ENCODE measurements at places on chromosomes 13 and 19.

- no peak for DNase-seq
Measured at GRCh38 chr13:109355875-109356434, 430.4 kb downstream of the IRS2 start.

DNA sequence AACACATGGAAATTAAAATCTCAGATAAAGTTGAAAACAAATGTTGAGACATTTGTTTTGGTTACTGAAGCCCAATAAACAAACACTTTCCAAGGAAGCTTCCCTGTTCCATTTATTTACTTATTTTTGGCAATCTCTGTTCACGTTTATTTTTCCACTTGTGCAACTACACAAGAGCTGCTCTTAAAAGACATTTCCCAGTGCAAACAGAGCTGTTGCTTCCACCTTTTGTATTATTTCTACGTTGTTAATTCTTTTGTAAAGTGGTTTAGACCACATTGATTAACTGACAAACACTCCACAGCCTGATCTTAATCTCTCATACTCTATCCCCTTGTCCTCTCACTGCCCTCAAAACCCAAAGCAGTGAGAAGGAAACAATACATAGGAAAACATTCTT, 757.6 kb downstream of the LIG4 start:
- no peak for DNase-seq

DNA sequence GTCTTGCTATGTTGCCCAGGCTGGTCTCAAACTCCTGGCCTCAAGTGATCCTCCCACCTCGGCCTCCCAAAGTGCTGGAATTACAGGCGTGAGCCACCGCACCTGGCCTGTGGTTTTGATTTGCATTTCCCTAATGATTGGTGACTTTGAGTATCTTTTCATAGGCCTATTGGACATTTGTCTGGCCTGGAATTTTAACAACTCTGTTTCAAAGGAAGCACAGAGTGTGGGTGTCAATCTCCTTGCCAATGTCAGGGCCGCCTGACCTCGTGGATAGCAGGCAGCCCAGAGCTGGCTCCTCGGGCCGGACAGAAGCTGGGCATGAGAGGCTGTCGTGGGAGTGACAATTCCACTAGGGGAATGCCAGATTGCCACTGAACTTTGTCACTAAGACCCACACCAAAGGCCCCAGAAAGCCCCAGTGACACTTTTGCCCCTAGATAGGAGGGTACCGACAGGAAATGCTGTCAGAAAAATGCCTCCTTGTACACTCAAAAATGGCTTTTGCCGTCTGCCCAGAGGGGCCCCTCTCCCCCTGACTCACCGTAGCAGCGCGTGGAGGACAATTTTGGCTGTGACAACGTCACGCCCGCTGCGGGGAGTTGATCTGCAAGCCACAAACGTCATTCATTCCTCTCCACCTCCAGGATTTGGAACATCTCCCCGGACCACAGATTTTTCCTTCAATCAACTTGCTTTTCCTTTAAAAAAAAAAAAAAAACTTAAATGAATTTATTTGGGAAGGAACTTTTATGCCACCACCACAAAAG, 11.7 kb upstream of the ADGRE5 start:
- peak; percentile 89 for DNase-seq

GRCh38 chr13:98910501-98910951, 67.3 kb downstream of the DOCK9 start:
- DNase-seq, result peak; percentile 5

DNA sequence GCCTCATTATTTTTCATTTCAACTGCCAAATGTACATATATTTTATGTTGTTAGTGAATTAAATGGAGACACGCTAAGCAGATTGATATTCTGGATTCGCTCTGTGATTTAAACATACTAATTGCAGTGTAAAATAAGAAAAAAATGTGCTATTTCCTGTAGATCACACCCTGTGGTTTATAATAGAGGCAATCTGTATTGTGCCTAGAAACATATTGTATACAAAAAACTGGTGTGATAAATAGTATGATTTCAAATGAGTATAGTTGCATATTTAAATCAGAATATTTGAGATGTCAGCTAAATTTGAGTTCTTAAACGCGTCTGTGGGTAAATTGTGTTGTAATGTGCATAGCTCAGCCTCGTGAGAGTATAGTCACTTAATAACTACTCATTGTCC, 643.9 kb downstream of the TBC1D4 start:
- no peak for DNase-seq

Measured in stimulated activated naive CD4-positive, alpha-beta T cell treated with Interleukin-2 at 50 U/mL for 16 hours (primary cell).